Activated naive CD4-positive, alpha-beta T cell treated with anti-CD3 and anti-CD28 coated beads, Interleukin-2, amount 50 U/mL, for 72 hours (primary cell): ENCODE measurements at places on chromosomes 3 and 15.

- no peak for DNase-seq
These were observed 357.1 kb downstream of the ZPLD1 start for GRCh38 chr3:102791641-102792589.

DNA sequence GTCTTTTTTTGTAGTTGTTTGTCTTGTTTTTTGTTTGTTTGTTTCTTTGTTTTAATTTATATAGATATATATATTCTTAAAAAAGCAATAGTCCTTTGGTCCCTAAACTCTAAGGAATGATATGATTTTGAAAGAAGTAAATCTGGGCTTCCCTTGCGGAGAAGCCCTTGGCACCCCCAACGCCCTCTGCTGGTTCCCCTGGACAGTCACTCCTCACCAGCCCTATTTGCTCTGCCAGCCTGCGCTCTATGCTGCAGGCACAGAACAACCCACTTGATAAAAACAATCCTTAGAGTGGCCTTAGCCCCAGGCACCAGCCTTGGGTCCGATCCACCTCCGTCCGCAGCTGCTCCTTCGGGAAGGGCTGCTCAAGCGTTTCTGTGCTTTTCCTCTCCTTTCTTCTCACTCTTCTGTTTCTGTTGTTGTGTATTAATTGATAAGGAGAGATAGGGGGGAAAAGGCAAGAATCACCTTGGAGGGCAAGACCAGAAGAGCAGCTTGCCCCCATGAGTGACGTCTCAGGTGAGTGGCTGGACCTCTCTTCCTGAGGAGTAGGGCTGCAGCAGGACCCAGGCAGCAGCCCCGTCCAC, 13.7 kb upstream of the PARP6 start:
- no peak for DNase-seq

DNA sequence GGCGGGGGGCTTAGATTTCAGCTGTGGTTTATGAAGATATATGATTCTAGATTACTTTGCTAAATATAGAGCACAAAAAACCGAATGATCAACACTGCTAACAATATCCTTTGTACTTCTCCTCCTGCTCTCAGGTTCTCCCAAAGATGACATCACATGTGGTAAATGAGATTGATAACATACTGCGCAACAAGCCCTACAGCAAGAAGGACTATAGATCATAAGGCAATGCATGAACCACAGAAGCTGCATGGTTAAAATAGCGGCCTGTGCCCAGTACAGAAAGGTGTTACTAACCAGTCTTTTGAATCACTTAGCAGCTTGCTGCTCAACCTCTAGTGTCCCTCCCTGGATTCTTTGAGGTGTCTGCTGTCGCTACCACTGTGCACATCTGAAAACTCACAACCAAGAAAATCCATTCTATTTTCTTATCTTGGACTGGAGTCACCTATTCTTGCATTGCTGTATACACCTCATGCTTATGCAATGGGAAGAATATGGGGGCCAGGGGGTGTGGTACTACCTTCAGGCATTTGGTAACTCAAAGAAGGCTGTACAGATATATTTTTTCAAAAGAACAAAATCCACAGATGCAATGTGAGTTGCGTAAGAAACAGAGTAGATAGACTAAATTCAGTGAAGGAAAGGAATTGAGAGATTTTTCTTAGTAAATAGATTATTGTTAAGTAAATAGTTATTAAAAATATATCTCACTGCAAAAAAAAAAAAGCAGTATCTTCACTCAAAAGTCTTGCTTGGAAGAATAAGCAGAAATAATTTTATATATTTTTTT, 18.2 kb downstream of the SSR3 start:
- DNase-seq, result no peak

GRCh38 chr3:59084583-59084982, 34.8 kb upstream of the CFAP20DC start:
- DNase-seq, result no peak

DNA sequence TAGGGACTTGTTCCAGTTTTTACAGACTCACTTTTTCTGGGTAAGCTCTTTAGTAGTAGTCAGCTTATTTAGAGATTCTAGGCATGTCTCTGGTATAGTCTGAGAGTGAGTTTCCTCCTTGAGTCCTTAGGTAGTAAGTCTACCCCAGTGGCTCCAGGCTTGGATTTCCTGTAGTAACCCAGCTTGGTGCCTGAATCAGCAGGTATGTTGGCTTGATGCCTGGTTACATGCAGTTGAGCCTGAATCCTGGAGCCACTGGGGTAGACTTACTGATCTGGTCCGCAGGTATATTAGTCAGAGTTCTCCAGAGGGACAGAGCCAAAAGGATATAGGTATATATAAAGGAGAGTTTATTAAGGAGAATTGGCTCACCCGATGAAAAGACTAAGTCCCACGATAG, 85.8 kb upstream of the RBMS3 start:
- DNase-seq, result no peak

DNA sequence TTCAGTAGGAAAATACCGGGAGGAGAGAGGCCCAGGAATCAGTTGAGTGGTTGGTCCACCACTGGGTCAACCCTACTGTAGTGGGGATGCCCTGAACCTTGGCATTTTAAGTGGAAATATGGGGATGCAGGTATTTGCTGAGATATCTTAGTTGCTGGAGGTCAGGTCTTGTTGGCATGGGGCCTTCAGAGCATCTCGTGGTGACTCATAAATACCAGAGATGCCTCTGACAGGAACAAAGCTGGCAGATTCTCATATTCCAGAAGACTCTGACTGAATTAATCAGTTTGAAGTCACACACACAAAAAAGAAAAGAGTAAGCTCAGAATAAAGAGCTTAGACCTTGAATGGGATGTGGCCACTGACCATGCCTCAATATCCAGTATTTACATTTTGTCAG, 91.6 kb downstream of the CACNA2D3 start:
- no peak for DNase-seq
